H9 (cell line): ENCODE measurements at places on chromosomes 16 and 17.
A peak's percentile ranks its signal among the peaks of the same experiment; 100 is the strongest.

GRCh38 chr16:67932462-67932840 is 789 bp upstream of the CTRL start:
- no peak for DNase-seq

- DNase-seq = no peak
These were observed 9.4 kb downstream of the CLUH start for GRCh38 chr17:2701996-2702741.

DNA sequence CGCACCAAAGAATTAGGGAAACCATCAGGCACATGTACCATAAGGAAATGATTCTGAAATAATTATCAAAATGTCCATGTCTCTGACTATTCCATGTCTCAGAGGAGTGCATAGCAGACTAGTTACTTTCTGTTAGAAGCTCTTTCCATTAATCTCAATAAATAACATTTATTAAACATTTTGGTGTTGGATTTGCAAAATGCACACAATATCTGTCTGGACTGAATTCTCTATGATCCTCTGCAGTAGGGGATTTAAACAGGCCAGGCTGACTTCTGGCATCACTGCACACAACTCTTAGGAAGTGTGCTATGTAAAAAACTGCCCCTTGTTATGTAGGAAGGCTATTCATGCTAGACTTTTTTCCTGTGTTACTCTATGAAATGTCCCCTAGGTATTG is 283.3 kb upstream of the CDH5 start:
- DNase-seq = no peak

GRCh38 chr17:81030741-81031565 is 4.0 kb upstream of the BAIAP2 start:
- DNase-seq = no peak

DNA sequence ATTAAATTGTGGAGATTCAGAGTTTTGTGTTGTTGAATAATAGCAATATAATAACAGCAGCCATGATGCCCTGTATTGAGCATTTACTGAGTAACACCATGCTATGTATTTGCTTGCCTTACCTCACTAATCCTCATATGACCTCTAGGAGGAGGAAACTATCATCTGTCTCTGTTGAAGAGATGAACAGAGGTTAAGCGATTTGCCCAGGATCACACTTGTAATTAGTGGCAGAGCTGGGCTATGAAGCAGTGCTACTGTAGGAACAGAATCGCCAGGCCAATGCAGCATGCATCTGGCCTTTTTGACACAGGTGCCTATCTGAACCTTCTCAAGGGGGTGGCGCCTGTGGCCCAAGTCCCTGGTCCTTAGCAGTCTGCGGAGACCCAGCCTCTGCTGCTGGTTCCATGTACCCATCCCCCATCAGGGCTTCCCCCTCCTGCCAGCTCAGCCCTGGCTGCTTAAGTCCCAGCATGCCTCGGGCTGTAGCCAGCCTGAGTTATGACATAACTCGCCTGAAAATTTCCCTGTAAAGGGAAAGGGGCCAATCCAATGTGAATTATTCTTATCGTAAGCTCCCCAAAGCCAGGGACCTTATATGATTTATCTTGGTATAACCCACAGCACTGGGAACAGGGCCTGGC is 50.4 kb upstream of the HS3ST2 start:
- DNase-seq = peak; percentile 39

DNA sequence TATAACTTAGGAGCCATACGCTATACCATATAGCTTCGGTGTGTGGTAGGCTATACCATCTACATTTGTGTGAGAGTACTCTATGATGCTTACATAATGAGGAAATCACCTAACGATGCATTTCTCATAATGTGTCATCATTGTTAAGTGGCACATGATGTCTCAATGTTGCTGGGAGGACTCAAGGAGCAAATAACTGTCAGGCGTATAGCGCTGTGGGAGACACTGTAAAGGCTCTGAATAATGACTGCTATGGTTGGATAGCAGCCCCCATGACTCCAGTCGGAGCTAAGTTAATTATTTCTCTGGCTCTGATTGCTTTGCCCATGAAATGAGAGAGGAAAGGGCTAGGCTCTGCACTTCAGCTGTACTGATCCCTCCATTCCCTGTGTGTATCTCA is 197.2 kb downstream of the RGS9 start:
- DNase-seq = no peak

DNA sequence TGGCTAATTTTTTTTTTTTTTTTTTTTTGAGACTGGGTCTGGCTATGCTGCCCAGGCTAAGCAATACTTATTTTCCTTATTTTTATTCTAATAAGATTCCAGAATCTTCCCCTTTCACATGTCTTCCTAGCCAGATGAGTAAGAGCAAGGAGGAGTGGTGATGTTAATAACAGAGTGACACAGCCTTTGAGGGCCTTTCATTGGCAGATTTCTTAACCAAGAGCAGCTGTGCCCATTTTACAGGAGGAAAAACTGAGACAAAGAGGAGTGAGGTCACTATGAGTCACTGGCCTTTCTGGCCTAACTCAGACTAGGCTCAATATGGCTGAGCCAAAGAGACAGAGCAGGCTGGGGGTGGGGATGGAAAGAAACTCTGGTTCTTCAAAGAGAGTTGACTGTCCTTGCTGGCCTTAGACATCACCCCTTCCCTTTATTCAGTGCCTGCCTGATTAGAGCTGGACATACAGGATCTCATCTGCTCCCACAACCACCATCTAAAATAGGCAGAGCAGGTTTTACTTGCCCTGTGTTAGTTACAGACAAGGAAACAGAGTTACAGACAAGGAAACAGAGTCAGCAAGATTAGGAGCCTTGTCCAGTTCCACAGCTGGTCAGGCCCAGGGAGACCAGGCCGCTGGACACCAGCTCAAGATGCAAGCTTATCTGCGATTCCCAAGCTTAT is 50.0 kb upstream of the TOB1 start:
- no peak for DNase-seq

DNA sequence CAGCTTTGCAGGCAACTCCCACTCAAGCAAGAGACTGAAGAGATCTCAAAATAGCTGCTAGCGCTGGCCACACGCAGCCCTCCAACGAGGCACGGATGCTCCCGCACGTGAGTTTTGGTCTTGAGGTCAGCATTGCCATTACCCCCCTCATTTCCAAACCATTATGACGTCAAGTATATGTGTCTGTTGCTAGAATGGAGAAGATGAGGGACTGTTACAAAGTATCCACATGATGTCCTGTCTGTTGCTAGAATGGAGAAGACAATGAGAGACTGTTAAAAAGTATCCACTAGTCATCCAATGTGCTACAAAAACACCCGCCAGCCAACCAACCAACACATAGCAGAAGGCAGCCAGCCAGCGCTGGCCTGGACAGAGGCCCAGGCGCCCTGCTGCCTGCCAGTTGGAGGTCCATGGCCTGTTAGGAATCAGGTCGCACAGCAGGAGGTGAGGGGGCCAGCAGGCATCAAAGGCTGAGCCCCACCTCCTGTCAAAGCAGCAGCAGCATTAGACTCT is 24.8 kb downstream of the KLHDC4 start:
- DNase-seq = no peak

- no peak for DNase-seq
These were observed 654 bp downstream of the WFDC1 start for GRCh38 chr16:84295203-84295860.

DNA sequence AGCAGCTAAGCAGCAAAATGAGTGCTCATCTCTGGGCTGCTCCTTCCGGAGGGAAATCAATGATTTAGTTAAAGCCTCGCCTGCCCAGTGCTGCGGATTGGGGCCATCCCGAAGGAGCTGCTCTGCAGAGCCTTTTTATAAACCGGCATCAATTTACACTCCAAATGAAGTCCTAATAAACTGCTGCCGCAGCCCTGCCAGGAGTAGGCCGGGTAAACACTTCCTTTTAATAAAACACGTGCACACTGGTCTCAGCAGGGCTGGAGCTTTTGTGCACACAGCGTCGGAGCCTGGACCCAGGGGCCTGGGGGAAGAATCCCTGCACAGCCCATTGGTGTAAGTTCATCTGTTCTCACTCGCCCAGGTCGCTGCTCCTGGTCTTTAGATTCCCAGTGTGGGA is 79.6 kb upstream of the HS3ST2 start:
- DNase-seq = no peak

- DNase-seq = no peak
These were observed 7.3 kb downstream of the ESRP2 start for GRCh38 chr16:68228652-68229051.

DNA sequence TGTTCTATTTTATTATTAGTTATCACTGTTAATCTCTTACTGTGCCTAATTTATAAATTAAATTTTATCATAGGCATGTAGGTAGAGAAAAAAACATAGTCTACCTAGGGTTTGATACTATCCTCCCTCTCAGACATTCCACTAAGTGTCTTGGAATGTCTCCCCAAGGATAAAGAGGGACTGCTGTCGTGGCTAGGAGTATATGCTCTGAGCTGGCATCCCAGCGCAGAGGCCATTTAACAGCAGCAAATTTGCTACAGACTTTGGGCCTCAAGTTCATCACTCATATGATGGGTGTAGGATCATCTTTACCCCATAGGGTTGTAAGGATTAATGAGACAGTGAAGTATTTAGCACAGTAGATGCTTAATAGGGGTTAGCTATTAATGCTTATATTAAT is 56.7 kb downstream of the ZFHX3 start:
- DNase-seq = no peak

- peak; percentile 93 for DNase-seq
These were observed 33.0 kb downstream of the NTN1 start for GRCh38 chr17:9054126-9054975.

- DNase-seq = no peak
These were observed 28.5 kb downstream of the ENDOV start for GRCh38 chr17:80443498-80443897.

DNA sequence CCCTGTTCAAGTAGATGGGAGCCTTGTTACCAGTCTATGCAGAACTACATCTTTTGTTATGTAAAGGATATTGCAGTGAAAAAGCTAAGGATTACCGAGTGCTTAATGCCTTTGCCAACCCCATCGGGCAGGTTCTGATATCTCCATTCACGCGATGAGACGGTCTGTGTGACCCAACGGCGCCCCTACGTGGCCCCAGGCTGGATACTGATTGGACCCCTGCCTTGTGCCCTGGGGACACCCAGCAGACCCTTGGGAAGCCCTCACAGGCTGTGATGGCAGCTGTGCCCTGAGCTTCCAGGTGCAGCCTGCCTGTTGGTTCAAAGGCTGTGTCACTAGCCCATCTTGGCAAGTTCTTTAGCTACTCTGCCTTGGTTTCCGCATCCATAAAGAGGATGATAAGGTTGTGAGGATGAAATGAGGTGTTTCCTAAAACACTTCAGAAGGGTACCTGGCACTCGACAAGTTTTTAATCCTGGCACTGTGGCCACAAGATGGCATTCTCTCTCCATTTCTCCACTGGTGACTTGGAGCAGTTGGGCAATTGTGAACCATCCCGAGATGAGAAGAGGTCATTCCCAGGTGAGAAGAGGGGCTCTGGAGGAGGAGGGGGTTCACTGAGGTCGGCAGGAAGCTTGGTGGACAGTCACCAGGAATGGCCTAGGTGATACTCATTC is 33.6 kb downstream of the HAPSTR1 start:
- peak; percentile 66 for DNase-seq

- peak; percentile 57 for DNase-seq
These were observed 201.5 kb upstream of the N4BP1 start for GRCh38 chr16:48811478-48811877.

GRCh38 chr16:75052481-75053202 is 53.8 kb downstream of the ZNRF1 start:
- peak; percentile 51 for DNase-seq

DNA sequence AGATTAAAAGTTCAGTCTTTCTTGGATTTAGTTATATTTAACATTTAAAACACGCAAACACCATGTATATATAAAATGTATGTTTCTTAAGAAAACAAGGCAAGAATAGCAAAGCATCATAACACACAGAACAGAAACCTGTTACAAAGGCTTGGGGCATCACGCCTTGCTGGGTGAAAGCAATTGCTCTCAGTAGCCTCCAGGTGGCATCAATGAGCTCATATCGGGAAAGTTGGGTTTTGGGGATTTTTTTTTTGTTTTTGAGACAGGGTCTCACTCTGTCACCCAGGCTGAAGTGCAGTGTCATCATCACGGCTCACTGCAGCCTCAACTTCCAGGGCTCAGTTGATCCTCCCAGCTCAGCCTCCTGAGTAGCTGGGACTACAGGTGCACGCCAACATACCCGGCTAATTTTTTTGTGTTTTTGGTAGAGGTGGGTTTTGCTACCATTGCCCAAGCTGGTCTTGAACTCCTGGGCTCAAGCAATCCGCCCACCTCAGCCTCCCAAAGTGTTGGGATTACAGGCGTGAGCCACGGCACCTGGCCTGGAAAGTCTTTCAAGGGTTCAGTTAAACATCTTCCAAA is 56.9 kb downstream of the CYB5D2 start:
- peak; percentile 58 for DNase-seq

DNA sequence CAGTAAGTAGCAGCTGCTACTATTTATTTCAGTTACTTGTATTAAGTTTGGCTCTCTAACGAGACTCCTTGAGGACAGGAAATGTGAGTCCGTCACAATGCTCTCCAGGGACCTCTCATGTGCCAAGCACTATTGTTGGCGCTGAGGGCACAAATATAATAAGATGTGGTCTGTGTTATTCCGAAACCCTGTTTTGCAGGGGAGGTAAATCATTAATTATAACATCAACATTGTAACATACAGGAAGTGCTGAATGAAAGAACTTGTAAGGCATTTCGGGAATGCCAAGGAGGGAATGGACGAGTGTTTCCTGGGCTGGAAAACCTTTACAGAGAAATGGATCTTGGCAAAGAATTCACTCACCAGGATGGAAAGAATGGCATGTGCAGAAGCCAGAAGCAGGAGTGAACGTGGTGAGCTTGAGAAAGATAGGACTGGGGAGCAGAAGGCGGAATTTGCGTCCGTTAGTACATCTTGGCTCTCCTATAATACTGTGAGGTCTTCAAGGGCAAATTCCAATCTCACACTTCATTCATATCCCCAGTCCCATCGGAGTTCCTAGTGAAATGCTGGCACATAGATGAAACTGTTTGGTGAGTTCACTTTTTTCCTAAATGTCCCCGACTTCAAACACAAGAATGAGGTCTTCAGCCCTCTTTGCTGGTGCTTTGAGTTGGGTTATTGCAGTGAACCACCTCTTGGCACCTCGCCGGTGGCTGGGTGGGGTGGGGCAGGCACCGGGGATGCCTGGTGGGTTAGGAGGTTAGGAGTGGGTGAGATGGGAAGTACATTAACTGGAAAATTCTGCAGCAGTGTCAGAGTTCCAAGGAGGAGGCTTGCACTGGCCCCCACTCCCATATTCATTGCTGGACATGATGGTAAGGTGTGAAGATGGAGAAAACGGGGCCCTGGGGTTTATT is 11.5 kb downstream of the TAC4 start:
- no peak for DNase-seq

GRCh38 chr16:69865701-69866100 is 85.4 kb upstream of the CLEC18A start:
- DNase-seq = no peak
